Hepatocyte (in vitro differentiated cells): ENCODE measurements at places on chromosomes 12 and 14. TPM values are rescaled to one million over a fixed set of nuclear protein-coding genes. Genes with fewer than 3 reads are reported as not detected.

GRCh38 chr12:118404876-118405521, 28.6 kb downstream of the SUDS3 start:
- DNase-seq: peak; percentile 82

EIF2S3B gene
- polyA plus RNA-seq: not detected in 2 replicates

DNA sequence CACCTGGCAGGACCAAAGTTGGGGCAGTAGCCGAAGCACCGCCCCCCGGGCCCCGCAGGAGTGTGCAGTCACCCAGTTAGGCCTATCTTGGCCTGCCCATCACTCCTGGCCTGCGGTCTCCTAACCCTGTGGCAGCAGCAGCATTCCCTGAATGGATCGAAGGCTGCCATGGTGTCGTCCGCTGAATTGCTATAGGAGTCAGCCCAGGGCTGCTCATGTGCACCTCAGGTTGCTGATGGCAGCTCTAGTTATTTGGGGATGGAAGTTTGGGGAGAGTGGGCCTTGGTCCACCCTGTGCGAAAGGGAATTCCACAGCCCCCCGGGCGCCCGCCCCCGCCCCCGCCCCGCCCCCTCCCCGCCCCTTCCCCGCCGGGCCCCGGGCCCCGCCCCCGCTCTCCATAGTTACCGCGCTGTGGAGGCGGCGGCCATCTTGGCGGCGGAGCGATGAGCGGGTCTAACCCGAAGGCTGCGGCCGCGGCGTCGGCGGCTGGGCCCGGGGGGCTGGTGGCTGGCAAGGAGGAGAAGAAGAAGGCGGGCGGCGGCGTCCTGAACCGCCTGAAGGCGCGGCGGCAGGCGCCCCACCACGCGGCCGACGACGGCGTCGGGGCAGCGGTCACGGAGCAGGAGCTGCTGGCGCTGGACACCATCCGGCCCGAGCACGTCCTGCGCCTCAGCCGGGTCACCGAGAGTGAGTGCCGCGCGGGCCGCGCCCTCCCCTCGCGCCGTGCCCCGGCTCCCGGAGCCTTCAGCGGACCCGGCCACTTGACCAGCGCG, at the start of gene UNC119B:
Gene UNC119B (plus strand): TSS at position 428 of the 774 bp plus-strand sequence. CDS start 17 bp downstream, at position 445.
- DNase-seq: peak; percentile 86

DNA sequence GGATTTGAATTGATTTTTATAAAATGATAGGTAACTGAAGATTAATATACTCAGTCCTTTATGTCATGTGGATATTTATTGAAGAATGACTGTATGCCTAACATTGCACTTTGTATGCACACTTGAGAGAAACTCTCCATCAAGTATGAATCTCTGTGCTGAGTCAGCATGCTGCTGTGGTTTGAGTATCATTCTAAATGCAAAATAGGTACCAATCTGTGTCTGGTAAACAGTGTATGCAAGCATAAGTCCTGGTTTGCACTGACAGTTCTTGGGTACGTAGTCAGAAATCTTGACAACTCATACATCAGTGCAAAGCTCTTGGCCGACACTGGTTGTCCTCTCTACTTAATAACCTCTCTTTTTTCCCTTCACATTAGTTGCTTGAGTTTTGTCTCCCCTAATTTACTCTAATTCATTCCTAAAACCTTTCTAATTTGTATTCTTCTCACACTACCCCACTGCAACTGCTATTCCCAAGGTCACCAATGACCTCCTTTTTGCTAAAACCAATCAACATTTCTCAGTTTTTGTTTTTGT, 21.8 kb downstream of the MGAT4C start:
- DNase-seq: no peak

DNA sequence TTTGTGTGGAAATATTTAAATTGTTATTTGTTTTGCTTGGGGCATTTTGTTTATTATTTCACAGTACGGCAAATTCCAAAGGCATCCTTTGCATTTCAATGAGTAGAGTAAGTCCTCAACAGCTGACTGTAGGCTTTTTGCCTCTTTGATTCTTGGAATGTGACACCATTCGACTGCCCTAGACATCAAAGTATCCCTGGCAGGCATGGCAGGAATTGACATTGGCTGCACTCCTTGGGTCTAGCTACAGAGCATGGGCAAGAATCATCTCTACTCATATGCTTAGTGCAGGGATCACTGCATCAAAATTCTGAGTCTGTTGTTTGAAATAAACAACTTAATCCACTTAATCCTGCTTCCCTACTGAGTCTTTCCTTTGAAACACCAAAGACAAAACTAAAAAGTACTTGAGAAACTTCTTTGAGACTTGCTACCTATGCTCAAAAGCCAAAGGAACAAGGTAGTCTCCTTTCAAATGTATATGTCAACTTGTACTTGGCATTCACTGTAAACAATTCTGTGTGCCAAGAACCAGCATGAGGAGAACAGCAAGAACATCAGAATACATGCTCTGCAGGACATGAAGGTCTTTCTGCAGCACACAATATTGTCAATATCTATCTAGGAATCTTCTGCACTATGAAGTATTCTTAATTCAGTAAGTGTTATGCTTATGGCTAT, 1569.0 kb upstream of the FLRT2 start:
- no peak for DNase-seq

CD163L1 gene
- 0.71 TPM in 1 of 2 replicates, not detected in the other for polyA plus RNA-seq

- DNase-seq: no peak
These were observed 2.0 kb upstream of the CLEC6A start for GRCh38 chr12:8453796-8454195.

DNA sequence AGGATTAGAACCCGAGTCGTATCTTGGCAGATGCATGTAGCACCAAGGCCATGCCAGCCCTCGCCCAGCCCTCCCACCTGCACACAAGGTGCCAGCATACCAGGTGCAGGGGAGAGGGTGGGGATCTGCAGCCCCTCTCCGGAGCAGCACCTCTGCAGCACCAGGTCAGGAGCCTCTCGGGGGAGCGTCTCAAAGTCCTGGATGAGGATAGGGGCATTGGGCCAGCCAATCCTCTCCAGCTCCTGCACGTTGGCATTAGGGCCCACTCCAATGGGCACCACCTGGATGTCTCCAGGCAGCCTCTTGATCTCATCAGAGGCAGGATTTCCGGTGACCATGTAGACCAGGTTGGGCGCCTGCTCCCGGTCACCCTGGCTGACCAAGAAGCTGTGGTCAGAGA, 73.2 kb upstream of the ANO2 start:
- DNase-seq: no peak

GRCh38 chr14:60563113-60563512, 54.2 kb downstream of the SIX6 start:
- DNase-seq: no peak

- DNase-seq: no peak
These were observed 90.1 kb downstream of the FOXN4 start for GRCh38 chr12:109218996-109219395.

DNA sequence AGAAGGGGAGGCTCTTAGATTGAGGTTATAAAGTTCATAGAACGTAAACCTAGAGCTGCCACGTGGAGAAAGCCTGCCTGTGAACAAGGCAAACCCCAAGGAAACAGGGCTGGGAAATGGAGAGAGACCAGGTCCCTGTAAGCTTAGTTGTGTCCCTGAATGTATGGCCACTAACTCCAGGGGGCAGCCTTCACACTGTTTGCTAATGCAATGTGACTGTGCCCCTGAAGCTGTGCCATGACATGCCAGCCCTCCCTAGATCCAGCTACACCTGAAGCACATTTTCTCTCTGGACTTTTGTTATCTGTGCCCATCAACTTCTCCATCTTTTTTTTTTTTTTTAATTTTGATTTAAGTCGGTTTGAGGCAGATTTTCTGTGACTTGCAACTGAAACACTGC, 60.6 kb upstream of the TMCC3 start:
- DNase-seq: no peak

DNA sequence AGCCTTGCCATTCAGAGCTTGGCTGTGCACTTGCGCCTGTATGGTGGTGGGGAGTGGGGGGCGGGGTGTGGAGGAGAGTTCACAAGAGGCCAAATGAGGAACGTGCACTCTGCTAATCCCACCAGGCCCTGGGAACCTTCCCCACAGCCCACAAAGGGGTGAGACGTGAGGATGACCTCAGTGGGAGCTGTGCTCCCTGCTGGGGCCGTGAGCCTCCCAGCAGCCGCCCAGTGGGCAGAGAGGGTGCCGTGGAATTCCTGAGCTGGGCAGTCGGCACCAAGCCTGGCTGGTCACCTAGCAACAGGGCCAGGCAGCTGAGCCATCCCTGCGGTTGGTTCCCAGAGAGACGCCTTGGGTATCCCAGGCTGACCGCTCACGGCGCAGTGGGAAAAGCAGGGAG, 53.7 kb downstream of the CCNK start:
- no peak for DNase-seq

E2F7 gene
- 2.0 and 3.9 TPM in 2 replicates for polyA plus RNA-seq
